NCI-H460 (cell line): ENCODE measurements at places on chromosomes 4 and X.
A peak's percentile ranks its signal among the peaks of the same experiment; 100 is the strongest.

GRCh38 chr4:184457535-184458249 is 16.7 kb downstream of the IRF2 start:
- no peak for DNase-seq

GRCh38 chrX:132292793-132293192 is 73.5 kb upstream of the RAP2C start:
- DNase-seq = peak; percentile 33

DNA sequence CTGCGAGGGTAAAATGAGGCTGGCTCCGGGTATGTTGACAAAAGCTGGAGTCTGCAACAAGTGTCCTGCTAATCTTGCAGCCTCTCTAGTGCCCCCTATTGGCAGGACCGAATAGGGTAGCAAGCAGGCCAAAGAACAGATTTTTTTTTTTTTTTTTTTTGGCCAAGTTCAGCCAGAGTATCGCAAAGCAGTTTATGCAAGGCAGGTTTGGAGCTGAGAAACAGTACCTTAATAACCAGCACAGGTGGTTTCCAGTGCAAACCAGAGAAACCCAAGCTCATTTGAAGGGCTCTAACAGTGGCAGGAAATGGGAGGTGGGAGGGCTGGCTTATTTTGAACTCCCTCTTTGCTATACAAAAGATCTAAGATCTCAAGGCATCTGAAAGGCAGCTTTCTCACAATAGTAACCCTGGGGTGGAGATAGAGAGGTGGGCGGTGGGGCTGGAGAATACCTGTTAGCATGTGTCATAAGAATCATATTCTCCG is 38.2 kb upstream of the OCIAD2 start:
- no peak for DNase-seq

DNA sequence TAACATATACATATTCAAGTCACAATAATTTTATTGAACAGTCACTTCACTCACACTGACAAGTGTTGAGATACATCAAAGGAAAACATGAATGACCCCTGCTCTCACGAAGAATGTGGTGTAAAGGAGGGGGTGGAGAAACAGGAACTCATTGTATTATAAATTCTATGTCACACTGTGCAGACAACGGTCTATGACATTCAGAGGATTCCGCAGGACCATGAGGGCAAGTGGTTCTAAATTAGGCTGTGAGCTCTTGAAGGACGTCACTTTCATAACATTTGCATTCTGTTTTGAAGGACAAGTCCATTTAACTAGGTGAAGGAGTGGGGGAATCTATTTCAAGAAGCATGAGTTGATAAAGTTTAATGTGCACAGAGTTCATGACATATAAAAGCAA is 415.2 kb upstream of the HS3ST1 start:
- DNase-seq = no peak

DNA sequence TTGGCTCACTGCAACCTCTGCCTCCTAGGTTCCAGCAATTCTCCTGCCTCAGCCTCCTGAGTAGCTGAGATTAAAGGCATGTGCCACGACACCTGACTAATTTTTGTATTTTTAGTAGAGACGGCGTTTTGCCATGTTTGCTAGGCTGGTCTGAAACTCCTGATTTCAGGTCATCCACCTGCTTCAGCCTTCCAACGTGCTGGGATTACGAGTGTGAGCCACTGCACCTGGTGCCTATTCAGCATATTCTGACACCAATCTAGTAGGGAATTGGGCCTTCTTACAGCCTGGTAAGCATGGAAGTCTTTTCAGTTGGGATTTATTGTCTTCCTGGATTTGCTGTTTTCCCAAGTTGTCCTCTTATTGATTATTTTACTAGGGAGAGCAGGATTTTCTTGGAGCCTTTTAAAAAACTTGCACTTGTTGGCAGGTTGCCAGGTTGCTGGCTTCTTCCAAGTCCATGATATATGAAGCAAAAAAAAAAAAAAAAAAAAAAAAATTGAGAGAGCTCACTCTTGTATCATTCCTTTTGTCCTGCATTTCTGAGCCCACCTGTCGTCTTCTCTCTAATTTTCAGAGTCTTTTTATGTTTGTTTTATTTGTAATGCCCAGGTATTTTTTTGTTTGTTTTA is 43.7 kb downstream of the TMPRSS11E start:
- no peak for DNase-seq

DNA sequence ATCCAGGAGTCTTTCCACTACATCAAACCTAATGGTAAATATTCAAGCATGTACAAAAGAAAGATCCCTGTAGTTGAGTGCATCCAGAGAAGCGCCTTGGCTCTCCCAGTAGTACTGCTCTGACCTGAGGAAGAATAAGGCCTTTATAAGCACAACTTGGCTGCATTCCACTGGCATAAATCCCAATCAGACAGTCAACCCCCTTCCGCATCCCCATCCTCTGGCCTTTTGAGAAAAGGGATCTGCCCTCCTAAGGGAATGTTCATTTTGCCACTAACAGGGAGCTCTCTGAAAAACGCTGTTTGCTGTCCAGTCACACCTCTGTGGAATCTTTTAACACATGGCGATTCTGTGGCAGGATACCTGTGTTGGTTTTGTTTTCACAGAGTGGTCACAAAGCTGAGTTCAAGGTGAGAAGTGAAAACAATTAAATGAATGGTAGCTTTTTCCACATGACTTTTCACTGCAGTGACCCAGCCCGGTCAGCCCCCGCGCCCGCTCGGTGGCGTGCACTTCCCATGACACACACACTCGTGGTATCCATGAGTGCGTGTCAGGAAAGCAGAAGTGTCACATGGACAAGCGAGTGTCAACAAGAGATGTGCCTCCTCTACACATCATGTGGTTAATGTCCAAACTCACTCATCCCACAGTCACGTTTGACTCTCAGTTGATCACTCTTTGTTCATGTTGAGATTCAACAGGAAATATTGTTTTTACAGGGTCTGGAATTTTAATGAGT is 112.2 kb upstream of the ENPP6 start:
- DNase-seq = no peak
